SK-MEL-5 (cell line): ENCODE measurements at places on chromosomes 2 and 18. TPM values are rescaled to one million over a fixed set of nuclear protein-coding genes. Genes with fewer than 3 reads are reported as not detected.

DNA sequence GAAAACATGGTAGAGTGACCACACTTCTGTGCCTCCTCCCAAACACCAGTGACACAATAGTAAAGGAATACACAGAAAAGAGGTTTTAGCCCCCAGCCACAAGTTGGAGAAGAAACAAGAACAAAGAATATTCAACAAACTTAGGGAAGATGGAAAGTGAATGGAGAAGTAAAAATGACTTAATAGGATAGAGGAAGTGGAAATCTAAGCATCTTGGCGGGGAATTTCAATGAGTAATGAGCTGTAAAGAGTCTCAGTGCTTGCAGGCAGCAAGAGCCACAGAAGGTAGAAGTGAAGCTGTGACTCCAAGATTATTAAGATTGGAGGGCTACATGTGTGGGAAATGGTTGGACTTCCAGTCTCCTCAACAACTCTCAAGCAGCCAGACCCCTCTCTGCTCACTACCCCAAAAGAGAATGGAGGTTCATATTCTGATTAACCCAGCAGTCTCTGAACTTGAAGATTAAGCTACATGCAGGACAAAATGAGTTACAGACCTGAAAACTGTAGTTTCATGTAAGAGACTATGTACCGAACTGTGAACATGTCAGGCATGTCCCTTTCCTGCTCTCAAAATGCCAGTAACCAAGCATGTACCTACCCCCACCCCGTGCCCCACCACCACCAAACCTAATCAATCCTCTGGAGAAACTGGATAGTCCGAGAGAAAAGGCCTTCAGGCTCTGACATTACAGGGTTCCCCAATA lies 16.9 kb upstream of the HNRNPLL start:
- no peak for DNase-seq

DNA sequence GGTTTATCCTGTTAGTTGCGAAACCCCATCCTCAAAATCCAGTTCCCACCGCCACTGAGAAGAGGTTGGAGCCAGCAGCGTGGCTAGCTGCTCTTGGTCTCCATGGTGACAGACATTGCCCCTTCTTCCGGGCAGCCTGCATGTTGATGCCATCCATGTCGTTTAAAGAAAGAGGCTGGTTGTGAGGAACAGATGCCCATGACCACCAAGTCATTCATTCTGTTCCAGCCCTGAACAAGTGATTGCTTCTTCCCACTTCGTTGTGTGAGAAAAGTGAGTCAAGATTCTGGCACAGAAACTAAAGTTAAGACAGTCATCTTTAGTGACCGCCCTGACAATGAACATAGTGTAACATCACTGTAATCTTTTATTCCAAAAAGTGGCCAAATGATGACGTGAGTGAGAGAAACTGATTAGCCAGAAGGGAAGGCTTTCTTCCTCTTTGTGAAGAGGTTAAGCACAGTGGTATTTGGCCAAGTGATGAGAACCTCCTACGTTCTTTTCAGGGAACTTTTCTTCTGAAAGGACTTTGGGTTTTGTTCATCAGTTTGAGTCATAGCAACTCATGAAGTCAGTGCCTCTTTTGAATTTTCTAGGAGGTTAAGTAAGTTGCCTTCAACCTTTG lies 272.5 kb downstream of the GALR1 start:
- DNase-seq = peak; percentile 53

- DNase-seq = no peak
These were observed 59.0 kb upstream of the ZNF396 start for GRCh38 chr18:35436076-35436649.

GRCh38 chr2:67446491-67446911 lies 49.4 kb downstream of the ETAA1 start:
- no peak for DNase-seq

- DNase-seq = no peak
These were observed 19.5 kb upstream of the POMC start for GRCh38 chr2:25187729-25188350.

GRCh38 chr18:61350578-61350977 lies 17.3 kb downstream of the CDH20 start:
- DNase-seq = no peak

DNA sequence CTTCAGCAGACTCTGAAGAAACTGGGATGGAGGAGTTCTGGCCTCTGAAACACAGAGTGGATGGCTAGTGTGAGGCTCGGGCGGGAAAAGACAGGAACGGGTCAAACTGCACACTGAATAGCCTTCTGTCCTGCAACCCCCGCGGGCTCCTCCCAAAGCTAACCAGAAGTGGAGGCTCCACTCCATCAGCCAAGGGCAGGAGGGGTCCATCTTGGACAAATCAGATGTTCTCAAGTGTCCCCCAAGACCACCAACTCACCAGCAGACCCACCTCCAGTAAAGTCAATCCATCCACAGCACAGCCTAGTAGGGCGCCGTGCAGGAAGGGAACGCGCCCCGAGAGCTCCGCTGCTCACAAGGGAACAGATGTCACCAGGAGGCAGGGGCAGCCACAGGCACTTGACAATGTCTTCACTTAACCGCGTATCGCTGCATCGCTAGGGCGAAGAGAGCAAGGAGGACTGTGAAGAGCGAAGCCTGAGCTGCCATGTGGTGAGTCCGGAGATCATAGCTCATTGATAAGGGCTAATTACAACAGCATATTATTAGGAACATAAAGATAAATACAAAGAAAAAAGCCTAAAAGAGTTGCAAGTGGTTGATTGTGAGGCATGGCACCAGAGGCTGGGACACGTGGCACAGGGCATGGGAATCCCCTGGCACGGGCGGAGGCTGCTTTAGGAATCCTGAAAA lies 494.6 kb upstream of the MYT1L start:
- no peak for DNase-seq

DNA sequence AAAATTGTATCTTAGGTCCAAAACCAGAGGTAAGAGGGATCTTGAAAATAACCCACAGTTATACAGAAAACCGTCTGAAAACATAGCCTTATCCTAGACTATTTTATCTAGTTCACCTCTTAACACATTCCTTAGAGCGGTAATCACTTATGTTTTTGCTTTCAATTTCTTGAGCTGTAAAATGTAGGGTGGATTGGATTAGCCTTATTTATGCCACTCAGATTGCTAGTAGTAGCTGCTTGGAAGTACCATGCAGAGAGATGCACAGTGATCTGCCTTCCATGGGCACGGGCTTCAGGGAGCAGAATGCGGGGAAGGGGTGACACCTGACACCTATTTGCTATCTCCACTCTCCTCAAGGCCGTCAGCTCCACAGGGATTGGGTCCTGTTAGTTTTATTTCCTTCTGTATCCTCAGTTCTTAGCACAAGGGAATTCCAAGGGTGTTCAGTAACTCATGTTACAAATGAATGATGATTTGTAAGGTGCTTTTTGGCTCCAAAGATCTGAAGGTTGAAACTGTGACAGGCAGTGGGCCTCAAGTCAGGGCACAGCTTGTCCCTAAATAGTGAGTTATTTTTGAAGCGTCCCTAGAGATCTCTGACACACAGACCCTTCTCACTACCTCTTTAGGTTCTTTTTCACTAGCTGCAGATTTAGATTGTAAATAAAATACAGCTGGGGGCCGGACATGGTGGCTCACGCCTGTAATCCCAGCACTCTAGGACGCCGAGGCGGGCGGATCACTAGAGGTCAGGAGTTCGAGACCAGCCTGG lies 64.0 kb upstream of the PMAIP1 start:
- no peak for DNase-seq

GRCh38 chr2:55049043-55049820 lies 1.0 kb downstream of the RTN4 start:
- DNase-seq = peak; percentile 86

DNA sequence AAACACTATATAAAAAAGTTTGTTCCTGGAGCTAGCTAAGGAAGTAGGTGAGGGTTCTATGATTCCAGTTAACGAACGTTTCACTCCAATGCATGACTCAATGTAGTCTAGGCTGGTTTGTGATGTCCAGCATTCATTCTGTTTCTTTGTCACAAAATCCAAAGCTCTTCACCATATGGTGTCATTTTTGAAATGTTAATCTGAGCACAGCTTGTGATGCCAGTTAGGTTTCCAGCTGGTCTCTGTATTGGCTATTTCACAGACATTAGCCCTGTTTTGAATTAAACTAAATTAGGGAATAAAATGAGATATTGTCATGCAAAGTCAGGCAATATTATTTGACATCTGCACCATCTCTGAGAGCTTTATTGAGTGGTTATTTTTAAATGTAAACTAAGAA lies 159.4 kb downstream of the RBM43 start:
- no peak for DNase-seq

GRCh38 chr2:109727929-109728447 lies 66.1 kb upstream of the RGPD5 start:
- DNase-seq = no peak

GRCh38 chr2:101675512-101675911 lies 22.0 kb upstream of the MAP4K4 start:
- DNase-seq = no peak

DNA sequence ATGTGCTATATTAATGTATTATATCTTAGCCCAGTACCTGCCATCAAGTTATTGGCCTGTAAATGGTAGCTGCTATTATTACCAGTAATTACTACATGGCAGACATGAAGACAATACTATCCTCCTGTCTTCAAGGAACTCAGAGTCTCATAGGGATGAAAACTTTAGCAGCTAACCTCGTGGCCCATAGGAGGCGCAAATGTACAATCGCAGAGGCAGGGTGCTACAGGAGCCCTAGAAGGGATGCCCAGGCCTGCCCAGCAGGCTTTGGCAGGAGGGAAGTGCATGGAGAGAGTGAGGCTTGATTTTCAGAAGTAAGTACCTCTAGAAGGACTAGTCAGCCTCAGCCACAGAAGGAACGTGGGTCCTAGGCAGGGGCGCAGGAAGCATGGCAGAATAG lies 44.7 kb upstream of the KIDINS220 start:
- peak; percentile 89 for DNase-seq

DNA sequence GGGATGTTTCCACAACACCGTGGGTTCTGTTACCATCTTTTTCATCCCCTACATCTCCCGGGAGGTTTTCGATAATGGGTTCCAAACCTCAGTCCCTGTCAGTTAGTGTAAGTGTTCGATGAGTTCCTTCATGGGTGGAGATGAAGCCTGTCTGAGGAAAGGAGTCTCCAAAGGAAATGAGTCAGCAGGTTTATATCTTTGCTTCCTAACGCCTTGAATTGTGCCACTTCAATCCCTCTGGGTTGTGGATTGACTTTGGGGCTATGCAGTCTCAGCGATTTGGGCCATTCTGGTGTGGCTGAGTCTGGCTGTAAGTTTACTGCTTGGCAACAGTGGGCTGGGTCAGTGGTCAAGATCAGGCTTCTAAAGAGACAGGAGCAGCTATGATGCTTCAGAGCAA lies 1.2 kb downstream of the SERPINB5 start:
- DNase-seq = no peak

DNA sequence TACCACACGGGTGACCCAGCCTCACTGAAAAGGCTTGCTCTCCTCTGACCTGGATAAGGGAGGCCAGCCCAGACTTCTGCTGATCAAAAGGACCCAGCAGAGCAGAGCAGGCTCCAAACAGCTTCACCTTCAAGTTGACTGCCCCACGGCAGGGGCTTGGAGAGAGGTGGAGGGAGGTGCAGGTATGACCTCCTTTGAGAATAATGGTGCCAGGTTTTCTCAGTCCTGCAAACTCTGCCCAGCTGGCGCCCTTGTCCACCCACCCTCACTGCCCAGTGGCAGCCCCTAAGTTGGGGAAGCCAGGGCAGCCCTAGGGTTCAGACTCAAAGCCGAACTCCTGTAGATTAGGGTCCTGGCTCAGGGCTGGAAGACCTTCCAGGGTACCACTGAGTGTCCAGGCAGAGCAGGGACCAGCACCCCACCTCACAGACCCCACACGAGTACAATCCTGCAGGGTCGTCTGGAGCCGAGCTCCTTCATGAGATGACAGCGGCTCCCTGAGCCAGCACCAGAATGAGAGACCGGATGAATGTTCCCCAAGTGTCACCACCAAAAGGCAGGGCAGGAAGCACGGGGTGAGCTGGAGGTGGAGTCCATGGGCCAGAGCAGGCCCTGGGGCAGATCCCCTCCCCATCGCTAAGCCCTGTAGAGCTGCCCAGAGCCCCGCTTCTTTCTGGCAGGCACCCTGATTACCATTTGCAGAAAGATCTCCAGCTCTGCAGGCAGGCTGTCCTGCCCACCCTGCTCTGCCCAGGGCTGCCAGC lies 3.6 kb upstream of the GPC1 start:
- no peak for DNase-seq

GRCh38 chr2:1546023-1546591 lies 132.8 kb downstream of the TPO start:
- DNase-seq = peak; percentile 69

GRCh38 chr2:74778381-74779264 lies 55.3 kb upstream of the HK2 start:
- DNase-seq = peak; percentile 59

GRCh38 chr18:56330366-56331110 lies 307.9 kb downstream of the TXNL1 start:
- DNase-seq = no peak

GRCh38 chr2:159933040-159933726 lies 129.2 kb downstream of the PLA2R1 start:
- no peak for DNase-seq

DNA sequence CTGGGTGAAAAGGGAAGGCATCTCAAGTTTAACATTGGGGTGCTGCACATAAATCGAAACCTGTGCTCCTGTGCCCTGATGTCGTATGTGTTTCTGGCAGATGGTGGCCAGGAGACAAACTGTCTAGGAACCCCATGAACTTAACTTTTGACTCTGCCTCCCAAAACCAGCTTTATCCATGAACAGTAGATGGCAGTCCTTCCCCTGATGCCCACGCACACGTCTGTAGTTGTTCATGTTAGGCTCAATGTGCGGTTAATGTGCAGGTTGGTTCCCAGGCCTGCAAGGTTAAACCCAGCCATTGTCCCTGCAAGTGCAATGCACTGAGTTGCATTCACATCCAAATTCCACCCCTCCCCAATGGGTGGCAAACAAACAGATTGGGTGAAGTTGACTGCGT lies 44.1 kb upstream of the SIX3 start:
- DNase-seq = peak; percentile 39

GRCh38 chr2:1887915-1888314 lies 143.6 kb upstream of the PXDN start:
- DNase-seq = peak; percentile 41

DNA sequence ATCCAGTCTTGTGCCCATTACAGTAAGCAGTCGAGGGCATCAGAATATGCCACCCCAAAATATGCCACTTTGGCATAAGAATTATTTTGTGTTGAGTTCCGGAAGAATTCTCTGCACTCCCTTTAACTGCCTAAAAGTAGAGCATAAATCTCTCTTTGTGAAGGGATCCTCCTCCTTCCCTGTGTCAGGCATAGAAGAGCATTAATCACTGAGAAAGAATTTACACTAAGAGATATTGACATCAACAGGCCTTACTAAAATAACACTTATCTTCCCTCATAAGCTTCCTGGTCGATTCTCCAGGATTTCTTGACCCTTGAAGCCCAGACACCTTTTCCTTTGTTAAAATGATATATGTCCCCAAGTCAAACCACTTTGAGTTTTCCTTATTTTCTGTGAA lies 27.6 kb upstream of the KYNU start:
- DNase-seq = peak; percentile 33

Gene PTPRN
- total RNA-seq = 1.5 and 2.8 TPM in 2 replicates

Gene IGFBP5
- total RNA-seq = 0.03 and 0.48 TPM in 2 replicates

Gene KIDINS220
- total RNA-seq = 54.5 and 58.5 TPM in 2 replicates

Gene SAG
- total RNA-seq = not detected in 2 replicates

Gene HMSD
- total RNA-seq = not detected in 2 replicates

Gene PAX3
- total RNA-seq = 18.3 and 21.6 TPM in 2 replicates

Gene SRD5A2
- not detected in 2 replicates for total RNA-seq

Gene SP140
- total RNA-seq = not detected in 2 replicates

Gene IKZF2
- total RNA-seq = 0.32 and 0.79 TPM in 2 replicates
